ENCODE measurements at places on chromosomes 13 and 19. TPM values are rescaled to one million over a fixed set of nuclear protein-coding genes. Genes with fewer than 3 reads are reported as not detected.

Gene ZNF260
- total RNA-seq, result 22.4 TPM

GRCh38 chr19:1311543-1312091 is 25.9 kb downstream of the EFNA2 start:
- no peak overlapping the region for H3K27ac ChIP-seq
- peaks cover 8% of the 10 kb centered on the region for H3K27me3 ChIP-seq
- no peak overlapping the region for H3K4me3 ChIP-seq
- H3K36me3 ChIP-seq, result no peaks in the 10 kb centered on the region
- DNase-seq, result no peak
- peaks cover 6% of the 10 kb centered on the region for H3K4me1 ChIP-seq

Gene NCAN
- not detected for total RNA-seq

GRCh38 chr19:19053508-19054314 is 10.1 kb upstream of the SLC25A42 start:
- no peaks in the 10 kb centered on the region for H3K36me3 ChIP-seq
- H3K4me1 ChIP-seq, result no peaks in the 10 kb centered on the region
- H3K27ac ChIP-seq, result no peak overlapping the region
- H3K27me3 ChIP-seq, result no peaks in the 10 kb centered on the region
- H3K4me3 ChIP-seq, result no peak overlapping the region

DNA sequence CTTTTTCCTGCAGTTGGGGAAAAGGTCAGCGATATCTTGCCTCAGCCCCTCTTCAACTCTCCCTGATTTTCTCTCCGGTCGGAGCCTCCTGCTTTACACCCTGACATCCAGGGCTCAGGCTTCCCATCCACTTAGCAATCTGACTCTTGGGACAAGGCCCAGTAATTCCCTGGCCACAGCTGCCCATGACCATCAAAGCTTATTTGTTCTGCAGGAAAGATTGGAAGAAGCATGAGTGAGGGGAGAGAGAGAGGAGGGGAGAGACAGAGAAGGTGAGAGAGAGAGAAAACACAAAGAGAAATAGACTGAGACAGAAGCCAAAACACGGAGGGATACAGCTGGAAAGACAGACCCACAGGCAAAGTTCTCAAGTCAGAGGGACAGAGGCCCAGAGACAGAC is 13.7 kb downstream of the SYT3 start:
- H3K27me3 ChIP-seq, result no peaks in the 10 kb centered on the region
- H3K4me1 ChIP-seq, result no peaks in the 10 kb centered on the region
- H3K4me3 ChIP-seq, result no peak overlapping the region

DNA sequence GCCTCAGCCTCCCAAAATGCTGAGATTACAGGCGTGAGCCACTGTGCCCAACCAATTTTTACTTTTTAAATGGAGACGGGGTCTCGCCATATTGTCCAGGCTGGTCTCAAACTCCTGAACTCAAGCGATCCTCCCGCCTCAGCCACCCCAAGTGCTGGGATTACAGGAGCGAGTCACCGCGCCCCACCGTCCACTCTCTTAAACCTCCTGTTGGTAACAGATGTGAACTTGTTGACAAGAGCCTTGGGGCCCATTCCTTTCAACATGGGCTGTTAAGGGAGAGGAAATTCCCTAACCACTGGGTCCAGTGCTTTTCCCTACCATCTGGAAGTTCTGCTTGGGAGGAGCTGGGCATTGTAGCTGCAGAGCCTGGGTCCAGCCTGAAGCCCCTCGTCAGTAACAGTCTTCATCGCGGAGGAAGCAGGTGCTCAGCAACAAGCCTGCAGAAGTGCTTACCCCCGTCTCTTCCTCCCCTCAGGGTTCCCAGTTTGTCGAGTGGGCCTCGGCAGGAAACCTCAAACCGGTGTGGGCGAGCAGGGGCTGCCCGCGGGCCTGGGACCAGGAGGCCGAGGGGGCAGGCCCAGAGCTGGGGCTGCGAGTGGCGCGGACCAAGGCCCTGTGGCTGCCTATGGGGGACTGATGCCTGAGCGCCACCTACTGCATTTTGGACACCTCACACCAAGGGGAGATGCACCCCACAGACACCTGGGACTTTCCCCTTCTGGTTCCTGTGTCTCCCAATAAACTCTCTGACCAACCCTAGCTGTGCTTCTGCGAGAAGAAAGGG is 4.0 kb upstream of the FLT3LG start:
- H3K27ac ChIP-seq, result peak overlapping the region; percentile 19
- no peak overlapping the region for H3K4me3 ChIP-seq
- H3K4me1 ChIP-seq, result no peaks in the 10 kb centered on the region
- H3K36me3 ChIP-seq, result no peaks in the 10 kb centered on the region
- H3K27me3 ChIP-seq, result no peaks in the 10 kb centered on the region
- no peak for DNase-seq

Gene NKPD1
- total RNA-seq, result 0.21 TPM

DNA sequence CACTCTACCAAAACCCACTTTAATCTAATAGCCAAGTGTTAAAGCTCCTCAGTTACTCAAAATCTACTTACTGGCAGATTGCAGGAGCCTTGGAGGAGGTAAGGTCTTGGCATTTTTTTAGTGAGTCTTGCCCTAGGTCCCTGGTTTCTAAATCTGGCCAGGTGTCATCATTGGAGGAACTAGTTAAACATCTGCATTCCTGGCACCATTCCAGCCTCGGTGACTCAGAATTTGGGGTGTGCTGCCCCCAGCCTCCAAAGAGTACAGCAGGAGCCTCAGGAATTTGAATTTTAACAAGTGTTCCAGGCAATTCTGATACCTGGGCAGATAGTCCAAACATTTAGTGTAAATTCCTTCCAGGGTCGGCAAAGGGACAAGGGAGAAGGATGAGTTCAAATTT is 37.4 kb downstream of the KLF5 start:
- no peaks in the 10 kb centered on the region for H3K36me3 ChIP-seq
- no peak for DNase-seq
- no peaks in the 10 kb centered on the region for H3K4me1 ChIP-seq
- no peak overlapping the region for H3K4me3 ChIP-seq
- no peaks in the 10 kb centered on the region for H3K27me3 ChIP-seq

Gene SERPINE3
- total RNA-seq, result 0.14 TPM

Gene NDUFA7
- not detected for total RNA-seq

- no peak overlapping the region for H3K27ac ChIP-seq
- H3K27me3 ChIP-seq, result no peaks in the 10 kb centered on the region
- H3K4me3 ChIP-seq, result no peak overlapping the region
- H3K4me1 ChIP-seq, result no peaks in the 10 kb centered on the region
- H3K36me3 ChIP-seq, result no peaks in the 10 kb centered on the region
Measured at GRCh38 chr13:45787346-45787745, 64.2 kb downstream of the SIAH3 start.

All from uterus (tissue), 4 donors.